ENCODE measurements at places on chromosomes 12 and 14.

GRCh38 chr14:63045612-63046320 lies 508 bp upstream of the KCNH5 start:
- DNase-seq, result peak; percentile 87

DNA sequence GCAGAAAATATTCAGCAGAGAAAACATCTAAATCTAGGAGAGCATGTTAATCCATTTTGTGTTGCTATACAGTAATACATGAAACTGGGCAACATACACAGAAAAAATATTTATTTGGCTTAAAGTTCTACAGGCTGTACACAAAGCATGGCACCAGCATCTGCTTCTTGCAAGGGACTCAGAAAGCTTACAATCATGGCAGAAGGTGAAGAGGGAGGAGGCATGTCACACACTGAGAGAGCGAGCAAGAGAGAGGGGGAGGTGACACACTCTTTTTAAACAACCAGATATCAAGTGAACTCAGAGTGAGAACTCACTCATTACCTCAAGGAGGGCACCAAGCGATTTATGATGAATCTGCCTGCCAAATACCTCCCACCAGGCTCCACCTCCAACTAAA lies 94.2 kb upstream of the CNOT2 start:
- no peak for DNase-seq

- DNase-seq, result no peak
These were observed 149.4 kb upstream of the PLEKHG7 start for GRCh38 chr12:92553389-92553788.

DNA sequence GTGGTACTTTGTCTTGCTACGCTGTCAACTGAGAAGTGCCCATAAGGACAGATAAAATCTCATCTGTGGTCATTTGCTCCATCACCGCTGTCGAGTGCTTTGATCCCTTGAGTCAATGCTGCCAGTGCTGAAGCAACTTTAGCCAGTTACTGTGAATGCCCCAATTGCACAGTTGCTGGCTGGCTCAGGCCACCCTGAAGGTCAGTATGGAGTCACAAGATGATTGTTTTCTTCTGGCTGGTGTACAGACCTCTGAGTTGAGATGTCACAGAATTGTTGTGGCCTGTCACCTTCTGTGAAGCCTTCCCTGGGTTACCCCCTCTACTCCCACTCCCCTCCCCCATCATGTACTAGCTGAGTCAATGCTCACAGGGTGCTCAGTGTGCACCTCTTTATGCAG lies 92.9 kb downstream of the PELI2 start:
- no peak for DNase-seq

DNA sequence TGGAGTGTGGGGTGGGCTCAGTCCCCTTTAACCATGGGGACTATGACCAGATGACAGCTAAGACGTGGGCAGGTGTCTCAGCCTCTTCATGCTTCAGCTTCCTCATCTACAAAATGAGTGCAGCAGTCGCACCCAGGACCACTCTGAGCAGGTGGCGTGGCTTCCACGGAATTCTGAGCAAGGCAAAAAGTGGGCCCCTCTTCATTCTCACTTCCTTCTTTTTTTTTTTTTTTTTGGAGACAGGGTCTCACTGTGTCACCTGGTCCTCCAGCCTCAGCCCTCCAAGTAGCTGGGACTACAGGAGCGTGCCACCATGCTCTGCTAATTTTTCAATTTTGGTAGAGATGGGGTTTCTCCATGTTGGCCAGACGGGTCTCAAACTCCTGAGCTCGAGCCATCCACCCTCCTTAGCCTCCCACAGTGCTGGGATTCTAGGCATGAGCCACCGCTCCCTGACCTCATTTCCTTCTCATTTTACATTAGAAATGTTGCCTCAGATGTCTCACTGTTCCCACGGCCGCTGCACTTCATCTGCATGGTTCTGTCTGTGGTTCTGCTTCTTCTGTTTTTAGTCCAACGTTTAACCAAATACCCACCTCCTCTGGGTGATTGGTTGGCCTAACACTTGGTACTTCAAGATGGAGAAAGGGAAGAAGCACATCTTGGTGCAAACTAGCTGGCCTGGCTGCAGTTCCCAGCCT lies 41.3 kb upstream of the BCL7A start:
- DNase-seq, result no peak

DNA sequence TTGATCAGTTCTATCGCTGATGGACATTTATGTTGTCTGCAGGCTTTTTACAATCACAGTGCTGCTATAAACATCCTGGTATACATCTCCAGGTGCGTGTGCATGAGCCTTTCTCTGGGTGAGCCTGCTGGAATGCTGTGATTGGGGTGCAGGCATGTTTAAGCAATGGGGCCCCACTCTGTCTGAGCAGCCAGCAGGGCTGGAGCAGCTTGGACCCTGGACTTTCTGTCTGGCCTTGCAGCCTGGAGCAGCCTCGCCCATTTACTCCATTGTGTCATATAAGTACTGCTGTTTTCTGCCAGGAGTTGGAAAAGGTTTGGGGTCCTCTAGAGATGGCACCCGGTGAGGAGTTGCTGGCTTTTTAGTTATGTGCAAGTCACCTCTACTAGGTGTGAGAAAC lies 199.0 kb downstream of the KIF26A start:
- DNase-seq, result no peak

DNA sequence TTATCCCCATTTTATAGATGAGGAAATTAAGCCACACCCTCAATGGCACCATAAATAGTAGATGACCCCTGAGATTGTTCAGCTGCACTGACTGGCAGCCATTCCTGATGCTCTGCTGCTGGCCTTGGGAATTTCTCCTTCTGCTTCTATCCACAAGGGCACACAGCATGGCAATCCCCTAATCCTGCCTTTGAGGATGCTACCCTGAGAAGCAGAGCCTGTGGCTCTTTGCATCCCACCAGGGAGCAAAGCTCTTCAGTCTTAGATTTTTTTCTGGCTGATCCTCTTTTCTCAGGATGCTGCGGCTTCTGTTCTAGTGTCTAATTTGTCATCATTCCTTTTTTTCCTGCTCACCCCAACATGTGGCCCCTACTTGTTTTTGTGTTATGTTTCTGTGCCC lies 114.8 kb downstream of the TMX1 start:
- DNase-seq, result no peak

DNA sequence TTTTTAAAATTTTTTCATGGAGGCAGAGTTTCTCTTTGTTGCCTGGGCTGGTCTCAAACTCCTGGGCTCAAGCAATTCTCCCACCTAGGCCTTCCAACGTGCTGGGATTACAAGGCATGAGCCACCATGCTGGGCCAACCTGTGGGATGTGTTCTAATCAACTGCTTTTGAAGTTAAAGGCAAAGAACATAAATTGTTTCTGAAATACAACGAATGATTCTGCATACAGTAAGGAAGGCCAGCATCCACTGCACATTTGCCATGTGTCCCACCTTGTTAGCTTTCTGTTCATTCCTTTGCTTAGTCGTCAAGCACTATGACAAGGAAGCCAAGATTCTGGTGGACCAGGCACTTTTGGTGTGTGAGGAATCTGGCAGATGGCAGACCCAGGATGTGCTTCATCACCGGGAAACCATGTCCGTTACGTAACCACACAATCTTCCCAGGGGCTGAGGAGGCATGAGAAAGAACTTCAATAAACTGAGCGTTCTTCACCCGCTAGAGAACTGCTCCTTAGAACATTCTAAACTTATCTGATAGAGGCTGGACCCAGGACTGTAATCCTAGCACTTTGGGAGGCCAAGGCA lies 24.5 kb downstream of the MOK start:
- peak; percentile 12 for DNase-seq

DNA sequence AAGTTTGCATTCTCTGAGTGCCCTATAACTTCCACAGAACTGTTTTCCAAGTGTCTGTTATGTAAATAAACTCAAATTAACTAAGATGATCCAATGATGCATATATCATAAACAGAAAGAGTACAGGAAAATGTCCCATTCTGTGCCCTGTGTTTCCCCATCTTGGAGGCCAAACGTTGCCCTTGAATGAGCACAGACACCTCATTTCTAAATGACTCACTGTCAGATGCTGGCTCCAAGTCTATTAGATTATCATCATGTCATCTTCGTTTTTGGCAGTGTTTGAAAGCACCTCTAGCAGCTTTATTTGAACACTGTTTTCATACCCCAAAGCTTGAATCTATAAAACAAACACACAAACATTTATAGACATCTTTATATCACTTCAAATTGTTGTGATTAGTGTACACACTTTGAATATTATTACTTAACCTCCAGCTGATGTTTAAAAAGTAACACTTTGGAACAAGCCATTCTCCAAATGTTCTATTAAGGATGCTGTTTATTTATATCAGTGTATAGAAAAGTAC lies 424.2 kb downstream of the NOVA1 start:
- DNase-seq, result no peak

- DNase-seq, result no peak
These were observed 35.9 kb downstream of the PLEKHA5 start for GRCh38 chr12:19165451-19165850.

DNA sequence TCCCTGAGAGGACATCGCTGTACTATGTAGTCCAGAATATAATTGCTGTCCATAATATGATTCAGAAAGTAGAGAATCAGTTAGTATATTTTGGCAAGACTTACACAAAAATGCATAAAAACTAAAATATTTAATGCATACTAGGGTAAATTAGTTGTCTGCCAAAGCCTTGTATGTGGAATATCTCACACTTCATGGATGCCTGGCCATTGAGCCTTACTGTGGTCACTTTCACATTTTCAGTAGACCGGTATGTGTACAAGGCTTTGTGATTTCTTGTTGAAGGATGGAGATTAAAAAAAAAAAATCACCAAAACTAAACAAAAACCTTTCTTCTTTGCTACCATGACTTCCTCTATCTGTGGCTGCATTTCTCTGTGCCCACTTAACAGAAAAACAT lies 197.3 kb upstream of the DDHD1 start:
- DNase-seq, result no peak

GRCh38 chr14:47585447-47585846 lies 90.0 kb downstream of the MDGA2 start:
- no peak for DNase-seq

- no peak for DNase-seq
These were observed 42.0 kb downstream of the PPP1R36 start for GRCh38 chr14:64591809-64592208.

- no peak for DNase-seq
These were observed 65.3 kb upstream of the PTPRR start for GRCh38 chr12:70985850-70986249.

DNA sequence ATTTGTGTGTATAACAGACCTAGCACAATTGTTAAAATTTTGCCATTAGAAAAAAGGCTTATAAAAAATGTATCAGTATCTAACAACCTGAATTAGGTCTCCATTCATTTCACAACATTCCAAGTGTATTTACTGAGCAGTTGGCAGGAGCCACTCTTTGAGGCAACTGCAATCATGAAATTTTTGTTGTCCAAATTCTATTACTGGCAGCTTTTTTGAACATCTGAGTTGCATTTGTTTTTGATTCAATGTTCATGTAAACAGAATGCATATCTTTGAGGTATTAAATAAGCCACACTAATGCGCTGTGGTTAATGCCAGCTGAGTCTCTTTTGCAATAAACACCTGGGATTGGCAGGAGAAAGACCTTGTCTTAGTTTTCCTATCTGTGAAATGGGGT lies 8.7 kb downstream of the KITLG start:
- DNase-seq, result no peak

DNA sequence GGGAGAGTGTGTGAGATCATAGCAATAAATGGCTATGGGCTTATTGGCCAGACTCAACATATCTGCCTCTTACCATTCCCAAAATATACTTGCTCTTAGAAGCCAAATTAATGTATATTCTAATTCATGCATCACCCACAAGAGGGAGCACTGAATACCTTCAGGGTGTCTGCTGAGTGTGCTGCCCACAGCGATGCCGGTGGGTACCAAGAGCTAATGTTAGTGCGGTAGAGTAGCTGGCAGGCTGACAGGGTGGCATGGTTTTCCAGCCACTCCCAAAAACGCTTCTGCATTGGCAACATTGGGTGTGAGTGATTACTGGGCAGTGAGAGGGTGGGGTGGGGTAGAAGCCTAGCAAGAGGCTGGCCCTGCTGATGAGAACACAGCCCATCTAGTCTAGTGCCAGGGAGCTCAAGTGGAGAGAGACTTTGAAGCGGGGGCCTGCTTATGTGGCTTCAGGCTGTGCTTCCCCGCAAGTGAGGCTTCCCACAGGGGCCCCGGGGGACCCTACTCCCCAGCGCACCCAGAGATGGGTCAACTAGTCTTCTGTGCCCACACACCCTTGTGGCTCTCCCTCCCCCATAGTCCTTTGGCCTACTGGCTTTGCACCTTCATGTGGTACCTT lies 9.2 kb upstream of the PLEKHD1 start:
- no peak for DNase-seq

DNA sequence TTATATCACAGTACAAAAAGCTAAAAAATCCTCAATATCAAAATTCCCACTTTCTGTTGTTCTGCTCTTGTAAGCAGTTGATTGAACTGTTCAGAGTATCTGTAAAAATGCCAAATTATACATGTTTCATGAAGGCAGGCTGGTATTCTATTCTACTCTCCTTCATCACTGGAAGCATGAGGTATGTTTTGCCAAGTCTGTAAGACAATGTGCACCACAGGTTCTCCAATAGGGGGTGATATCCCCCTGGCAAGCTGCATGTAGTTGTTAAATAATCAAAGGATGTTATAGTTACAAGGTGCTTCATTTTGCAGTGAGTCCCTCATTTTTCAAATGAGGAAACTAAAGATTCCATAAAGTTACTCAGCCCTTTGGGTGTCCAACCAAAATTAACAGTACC lies 15.1 kb upstream of the NEK9 start:
- DNase-seq, result peak; percentile 16

GRCh38 chr12:65899241-65899640 lies 75.0 kb downstream of the HMGA2 start:
- DNase-seq, result no peak

DNA sequence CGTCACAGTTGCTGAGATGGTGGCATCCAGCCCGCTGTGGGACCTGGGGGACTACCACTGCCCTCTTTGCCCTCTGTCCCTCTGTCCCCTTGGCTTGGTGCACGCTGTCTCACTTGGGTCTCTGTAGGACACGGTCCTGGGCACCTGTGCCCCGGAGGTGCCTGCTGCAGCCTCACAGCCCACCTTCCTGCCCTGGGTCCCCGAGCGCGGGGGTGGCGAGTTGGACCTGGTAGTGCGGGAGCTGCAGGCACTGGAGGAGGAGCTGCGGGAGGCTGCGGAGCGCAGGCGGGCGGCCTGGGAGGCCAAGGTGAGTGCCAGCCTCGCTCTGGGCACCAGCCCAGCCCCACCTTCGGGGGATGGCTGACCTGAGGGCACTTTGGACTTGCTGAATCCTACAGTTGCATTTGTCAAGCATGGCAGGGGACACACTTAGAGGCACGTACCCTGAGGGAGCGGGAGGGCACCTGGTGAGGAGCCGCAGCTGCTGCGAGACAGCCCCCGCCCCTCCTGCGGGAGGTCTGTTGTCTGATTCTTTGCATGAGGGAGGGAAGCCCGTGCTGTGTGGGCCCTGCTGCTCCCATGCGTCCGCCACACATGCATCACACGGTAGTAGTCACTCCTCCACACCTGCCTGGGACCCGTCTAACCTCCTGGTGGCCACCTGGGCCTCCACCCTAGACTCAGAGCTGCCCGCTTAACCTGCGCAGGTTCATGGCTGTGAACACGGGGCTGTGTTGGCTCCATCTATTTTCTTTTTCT lies 6.8 kb downstream of the TEDC1 start:
- no peak for DNase-seq

- DNase-seq, result no peak
These were observed 254.8 kb downstream of the DAD1 start for GRCh38 chr14:22334275-22334577.

All from eye (tissue), 1 donor.